NCI-H345 (cell line): ENCODE measurements at places on chromosomes 5 and 9.

DNA sequence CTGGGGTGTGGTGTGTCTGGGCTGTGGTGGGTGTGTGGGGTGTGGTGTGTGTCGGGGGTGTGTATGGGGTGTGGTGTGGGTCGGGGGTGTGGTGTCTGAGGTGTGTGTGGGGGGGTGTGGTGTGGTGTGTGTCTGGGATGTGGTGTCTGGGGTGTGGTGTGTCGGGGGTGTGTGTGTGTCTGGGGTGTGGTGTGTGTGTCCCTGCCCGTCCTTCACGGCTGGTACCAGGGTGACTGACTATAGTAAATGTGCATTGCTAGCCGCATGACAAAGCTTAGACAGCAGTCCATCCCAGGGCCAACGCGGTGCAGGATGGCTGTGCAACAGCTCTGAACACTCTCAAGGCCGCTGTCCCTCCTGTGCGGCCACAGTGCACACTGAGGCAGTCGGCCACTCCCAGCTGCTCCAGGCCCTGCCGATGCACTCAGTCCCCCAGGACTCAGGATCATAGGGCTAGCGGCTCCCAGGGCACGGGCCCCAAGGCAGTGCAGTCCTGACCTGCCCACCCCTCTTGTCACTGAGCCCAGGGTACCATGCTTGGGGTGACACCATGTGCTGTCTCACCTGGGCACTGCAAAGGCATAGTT, 54.0 kb downstream of the SECISBP2 start:
- DNase-seq = no peak

DNA sequence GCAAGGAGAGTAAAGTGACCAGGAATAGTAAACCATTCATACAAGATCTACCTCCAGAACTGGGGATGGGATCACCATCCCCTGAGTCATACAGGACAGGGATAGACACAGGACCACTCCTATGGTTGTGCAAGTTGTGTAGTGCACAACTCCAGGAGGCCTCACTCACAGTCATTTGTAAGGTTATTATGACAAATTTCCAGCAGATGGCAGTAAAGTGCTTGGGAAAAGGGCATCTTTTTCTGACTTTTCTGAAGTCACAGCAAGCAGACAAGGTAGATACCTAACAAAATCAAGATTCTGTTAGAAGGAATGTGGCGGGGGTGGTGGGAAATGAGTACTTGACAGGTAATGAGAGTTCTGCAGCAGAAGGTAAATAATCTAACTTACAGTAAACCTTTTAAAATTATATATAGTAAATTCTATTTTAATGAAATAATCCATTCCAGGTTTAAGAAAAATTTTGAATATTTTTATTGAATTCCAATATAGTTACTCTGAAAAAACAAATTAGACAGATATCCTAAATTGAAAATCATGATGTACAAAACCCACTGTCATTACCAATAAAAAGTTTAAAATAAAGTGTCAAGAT, 16.7 kb upstream of the KIF27 start:
- DNase-seq = peak; percentile 53

DNA sequence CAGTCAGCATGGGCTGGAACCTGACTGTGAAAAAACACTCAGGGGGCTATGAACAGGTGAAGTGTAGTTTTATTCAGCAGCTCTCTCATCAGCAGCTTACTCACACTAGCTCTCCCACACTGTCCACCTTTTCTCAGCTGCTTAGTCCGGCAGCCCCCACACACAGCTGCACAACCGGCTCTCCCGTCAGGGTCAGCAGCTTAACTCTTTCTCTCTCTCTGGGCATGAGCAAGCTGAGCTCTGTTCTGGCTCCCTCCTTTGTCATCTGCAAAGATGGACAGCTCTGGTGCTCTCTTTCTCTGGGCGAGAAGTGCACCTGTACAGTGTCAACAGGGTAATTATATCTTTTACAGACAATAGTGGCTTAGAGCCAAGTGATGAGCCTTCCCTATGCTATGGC, 8.2 kb downstream of the DMAC1 start:
- peak; percentile 82 for DNase-seq

DNA sequence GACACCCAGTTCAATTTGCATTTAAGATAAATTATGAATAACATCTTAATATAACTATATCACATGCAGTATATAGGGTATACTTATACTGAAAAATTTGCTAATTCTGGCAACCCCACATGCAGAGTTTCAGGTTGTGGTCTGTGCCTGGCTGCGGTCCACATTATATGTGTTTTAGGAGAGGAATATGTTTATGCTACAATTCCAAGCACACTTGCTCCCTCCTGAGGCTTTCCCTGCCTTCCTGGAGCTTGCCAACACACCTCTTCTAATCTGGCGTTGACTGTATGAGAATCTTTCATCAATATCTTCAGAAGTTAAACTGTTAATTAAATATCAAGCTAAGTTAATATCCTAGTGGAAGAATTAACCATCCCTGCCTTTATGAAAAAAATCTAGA, 45.2 kb downstream of the SEMA5A start:
- DNase-seq = no peak

DNA sequence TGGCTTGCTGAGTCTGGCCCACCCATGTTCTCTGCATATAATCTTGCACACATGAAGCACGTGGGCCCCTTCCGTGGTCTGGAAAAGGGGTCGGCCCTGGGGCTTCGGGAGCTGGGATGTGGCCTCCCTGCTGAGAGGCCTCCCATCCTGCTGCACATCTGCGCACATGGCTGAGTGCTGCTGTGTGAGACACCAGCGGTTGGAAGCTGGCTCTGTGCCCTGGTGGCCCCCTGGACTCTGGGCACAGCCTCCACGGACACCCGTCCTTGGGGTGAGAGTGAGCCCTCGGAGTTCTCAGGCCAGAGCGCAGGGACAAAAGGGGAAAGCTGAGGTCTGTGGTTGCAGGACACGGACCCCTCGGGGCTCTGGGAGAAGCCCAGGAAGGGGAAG, 115.8 kb downstream of the RXRA start:
- no peak for DNase-seq
